Left renal cortex interstitium (tissue), 4 donors: ENCODE measurements at places on chromosomes 1 and 21. TPM values are rescaled to one million over a fixed set of nuclear protein-coding genes. Genes with fewer than 3 reads are reported as not detected.
A peak's percentile ranks its signal among the peaks of the same experiment; 100 is the strongest.

Gene DLGAP3
- 1.7 TPM for polyA plus RNA-seq

Gene NPR1
- 74.5 TPM for polyA plus RNA-seq

Gene ADAM30
- not detected for polyA plus RNA-seq

Gene SPRR5
- not detected for polyA plus RNA-seq

Gene KLF17
- 0.03 TPM for polyA plus RNA-seq

Gene C21orf58
- 11.7 TPM for polyA plus RNA-seq

Gene LRRC38
- polyA plus RNA-seq, result 0.25 TPM

Gene SCAF4
- 44.3 TPM for polyA plus RNA-seq

Gene FAM72D
- polyA plus RNA-seq, result 2.0 TPM

Gene LCA5L
- polyA plus RNA-seq, result 6.3 TPM

Gene H3-3A
- polyA plus RNA-seq, result 1,203 TPM

Gene C1QB
- polyA plus RNA-seq, result 5.4 TPM

Gene TMEM52
- polyA plus RNA-seq, result 1.5 TPM

Gene CFAP74
- polyA plus RNA-seq, result 0.57 TPM

Gene TCHH
- 0.07 TPM for polyA plus RNA-seq

- DNase-seq, result no peak
Measured at GRCh38 chr1:160789702-160790611, 6.0 kb upstream of the LY9 start.

GRCh38 chr1:26353976-26354820, at the start of gene CRYBG2:
CRYBG2 (minus strand) TSS chr1:26354130; CDS start chr1:26346657, 7,473 bp downstream.
- DNase-seq, result no peak

DNA sequence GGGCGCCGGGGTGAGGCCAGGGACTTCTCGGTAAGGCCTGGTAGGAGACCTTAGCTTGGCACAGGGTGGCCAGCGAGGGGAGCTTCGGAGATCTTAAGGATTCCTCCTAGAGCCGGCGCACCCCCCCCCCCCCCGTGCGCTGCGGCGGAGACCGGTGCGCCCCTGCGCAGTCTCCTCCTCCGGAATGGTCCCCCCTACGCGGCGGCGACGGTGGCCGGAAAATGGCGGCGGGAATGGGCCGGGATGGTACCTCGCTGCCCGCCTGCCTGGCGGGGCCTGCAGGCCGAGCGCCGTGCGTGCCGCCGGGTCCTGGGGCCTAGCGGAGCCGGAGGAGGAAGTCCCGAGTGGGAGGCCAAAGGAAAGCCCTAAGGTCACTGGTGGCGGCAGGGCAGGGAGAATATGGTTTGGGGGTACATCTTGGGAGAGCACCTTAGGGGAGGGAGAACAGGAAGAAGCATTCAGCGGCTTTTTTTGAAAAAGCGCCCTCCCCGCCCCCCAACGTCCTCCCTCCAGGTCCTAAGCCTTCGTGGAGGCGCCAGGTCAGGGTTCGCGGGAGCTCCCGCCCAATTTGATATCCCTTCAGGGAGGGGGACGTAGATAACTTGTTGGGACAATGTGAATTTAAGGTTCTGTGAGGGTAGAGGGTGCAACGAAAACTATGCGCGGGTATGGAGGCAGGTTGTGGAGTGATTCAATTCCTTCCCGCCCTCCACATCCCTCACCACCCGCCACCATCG, 429 bp downstream of the SRRM1 start:
- DNase-seq, result no peak

GRCh38 chr21:31862078-31862477, 10.7 kb upstream of the HUNK start:
- no peak for DNase-seq

DNA sequence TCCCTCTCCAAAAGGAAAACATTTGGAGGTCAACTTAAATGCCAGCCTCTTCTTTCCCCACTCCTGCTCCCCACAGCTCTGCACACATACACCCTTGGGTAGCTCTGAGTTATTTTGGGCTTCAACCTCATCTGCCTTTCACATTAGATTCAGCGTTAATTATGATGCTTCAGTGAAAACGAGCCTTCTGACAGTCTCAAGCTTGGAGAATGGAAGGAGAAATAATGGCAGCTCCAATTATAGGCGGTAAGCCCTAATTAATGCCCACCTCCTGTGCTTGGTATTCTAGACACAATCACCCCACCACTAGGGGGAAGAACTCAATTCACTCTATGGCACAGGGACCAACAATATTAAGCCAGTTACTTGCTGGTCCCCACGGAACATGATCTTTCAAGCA, 397.9 kb downstream of the BRINP2 start:
- no peak for DNase-seq

DNA sequence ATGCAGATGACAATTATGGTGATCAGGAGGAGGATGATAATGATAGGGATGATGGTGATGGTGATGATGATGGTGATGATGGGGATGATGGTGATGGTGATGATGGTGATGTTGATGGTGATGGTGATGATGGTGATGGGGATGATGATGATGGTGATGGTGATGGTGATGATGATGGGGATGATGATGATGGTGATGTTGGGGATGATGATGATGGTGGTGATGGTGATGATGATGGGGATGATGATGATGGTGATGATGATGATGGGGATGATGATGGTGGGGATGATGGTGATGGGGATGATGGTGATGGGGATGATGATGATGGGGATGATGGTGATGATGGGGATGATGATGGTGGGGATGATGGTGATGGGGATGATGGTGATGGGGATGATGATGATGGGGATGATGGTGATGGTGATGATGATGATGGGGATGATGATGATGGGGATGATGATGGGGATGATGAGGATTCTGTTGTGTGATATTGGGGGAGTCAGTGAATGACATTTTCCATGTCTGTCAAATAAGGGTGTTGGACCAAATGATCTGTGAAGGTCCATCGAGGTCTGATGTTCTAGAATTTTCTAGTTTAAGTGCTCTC, 65.6 kb upstream of the RPL11 start:
- DNase-seq, result no peak

DNA sequence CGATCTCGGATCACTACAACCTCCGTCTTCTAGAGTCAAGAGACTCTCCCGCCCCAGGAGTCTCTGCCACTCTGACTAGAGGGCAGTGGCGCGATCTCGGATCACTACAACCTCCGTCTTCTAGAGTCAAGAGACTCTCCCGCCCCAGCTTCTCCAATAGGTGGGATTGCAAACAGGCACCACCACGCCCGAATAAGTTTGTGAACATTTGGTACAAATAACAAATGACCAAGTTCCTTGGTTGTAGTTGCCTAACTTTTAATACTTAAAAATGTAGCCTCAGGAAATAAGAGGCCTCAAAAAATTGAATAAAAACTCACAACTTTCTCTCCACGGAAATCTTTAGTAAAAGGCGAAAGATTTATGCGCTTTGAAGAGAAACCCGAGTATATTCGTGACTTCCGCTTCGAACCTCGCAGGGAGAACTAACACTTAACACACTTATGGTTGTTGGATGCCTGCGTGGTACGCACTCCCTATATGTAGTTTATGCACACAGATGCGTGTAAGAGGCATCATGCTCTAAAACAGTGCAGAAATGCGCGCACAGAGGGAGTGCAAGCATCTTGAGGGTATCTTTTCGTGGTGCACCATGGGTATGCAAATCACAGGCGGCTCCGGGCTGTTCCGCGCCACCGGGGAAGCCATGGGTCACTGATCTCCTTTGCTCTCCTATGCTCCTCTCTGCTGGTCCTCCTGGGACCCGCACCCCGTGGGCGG, 11.4 kb downstream of the BTBD19 start:
- DNase-seq, result no peak

DNA sequence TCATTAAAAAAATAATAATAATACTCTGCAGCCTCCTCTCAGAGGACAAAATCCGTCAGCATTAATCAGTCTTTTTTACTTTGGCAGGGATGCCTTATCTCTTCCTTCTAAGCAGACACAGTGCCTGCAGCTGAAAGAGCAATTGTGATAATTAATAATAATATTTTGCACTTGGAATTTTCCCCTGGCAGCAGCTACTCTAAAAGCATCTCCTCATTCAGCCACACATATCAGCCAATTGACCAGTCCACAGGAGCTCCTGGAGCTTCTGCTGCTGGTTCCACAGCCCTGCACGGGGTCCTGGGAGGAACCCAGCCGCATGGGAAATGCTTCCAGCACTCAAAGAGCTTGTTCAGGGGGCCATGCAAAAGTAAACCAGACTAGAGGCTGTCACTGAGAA, 31.0 kb upstream of the VWA5B1 start:
- no peak for DNase-seq

- no peak for DNase-seq
Measured at GRCh38 chr1:182629499-182630096, 25.4 kb upstream of the RGS16 start.

GRCh38 chr1:77430966-77431690, 149.3 kb downstream of the AK5 start:
- DNase-seq, result no peak

DNA sequence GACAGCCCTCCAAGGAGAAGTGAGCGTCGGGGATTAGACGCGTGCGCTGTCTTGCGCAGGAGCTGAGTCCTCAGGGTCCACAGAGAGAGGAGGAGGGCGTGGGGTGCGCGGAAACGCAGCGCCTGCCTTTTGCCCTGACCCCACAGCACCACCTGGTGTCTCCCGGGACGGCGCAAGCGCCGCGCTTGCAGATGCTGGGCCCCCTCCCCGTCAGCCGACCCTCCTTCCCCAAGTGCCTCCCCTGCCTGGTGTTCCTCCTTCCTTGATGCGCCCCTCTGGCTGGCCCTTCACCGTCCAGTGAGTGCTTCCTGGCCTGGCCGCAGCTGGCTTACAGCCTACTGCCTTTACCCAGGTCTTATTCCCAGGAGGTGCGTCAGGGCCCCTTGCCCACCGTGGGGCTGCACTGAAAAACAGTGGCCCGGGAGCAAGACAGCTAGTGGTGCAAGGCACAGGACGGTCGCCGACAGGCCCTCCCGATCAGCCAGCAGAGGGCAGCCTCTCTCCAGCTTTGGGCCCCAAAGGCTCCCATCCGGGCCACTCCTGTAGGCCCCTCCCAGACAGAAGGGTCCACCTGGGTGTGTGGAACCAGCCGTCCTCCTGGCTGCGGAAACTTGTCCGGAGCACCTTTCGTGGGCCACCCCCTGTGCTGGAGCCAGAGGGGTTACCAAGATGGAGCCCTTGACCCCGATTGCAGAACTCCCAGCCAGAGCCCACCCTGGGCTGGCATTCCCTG, 12.9 kb upstream of the PHLDA3 start:
- peak; percentile 72 for DNase-seq

- DNase-seq, result no peak
Measured at GRCh38 chr1:118928739-118929554, 59.2 kb downstream of the TBX15 start.

DNA sequence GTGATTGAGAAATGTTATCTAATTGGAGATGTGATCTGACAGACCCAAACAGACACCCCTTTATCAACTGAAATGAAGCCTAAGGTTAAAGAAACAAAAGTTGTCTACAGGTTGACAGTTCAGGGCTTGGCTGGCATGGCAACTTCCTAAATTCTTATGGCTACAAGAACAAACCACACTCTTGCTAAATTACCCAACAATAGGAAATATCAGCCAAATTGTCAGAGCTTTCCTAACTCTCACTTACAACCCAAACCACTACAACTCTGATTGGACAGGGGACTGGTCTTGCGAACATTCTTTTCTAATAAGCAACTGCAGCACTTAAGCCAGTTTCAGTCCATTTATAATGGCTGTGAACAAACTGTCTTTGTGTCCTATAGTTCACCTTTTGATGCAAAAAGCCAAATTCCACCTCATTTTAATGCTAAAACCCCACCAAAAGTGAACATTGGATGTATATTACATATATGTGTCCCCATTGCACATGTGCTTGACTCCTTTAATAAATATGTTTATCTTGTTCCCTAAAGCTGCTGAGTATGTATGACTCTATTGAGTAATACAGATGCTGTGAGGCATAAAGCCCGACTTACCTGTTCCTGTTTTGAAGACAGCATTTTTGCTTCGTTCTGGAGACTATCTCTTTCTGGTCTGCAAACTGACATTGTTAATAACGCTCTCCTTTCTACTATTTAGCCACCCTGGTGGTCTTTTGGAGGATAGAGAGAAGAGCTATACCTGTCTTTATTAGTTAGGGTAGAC, 101.3 kb upstream of the HMCN1 start:
- no peak for DNase-seq

- DNase-seq, result no peak
Measured at GRCh38 chr1:29670752-29671151, 434.4 kb downstream of the PTPRU start.

DNA sequence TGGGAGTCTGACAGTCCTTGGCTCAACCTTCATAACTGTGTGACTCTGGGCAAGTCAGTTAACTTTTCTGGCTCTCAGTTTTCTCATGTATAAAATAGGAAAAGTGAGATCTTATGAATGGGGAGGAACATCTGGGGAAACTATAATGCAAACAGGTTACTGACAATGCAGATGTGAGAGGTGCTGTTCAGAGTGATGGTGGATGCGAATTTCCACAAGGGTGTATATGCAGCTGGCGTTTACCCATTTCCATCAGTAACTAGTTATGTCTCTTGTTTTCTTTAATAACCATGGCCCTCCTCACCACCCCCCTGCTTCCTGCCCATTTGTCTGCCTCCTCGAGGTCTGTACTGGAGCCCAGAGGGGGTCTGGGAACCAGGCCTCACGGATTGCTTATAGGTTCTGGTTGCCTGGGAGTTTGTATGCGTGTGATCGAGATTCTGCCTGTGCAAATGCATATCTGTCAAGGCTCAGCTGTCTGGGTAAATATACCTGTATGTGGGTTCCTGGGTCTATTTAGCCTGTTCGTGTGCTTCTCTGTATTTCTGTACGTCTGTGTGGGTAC, 44.4 kb downstream of the AHDC1 start:
- DNase-seq, result no peak

DNA sequence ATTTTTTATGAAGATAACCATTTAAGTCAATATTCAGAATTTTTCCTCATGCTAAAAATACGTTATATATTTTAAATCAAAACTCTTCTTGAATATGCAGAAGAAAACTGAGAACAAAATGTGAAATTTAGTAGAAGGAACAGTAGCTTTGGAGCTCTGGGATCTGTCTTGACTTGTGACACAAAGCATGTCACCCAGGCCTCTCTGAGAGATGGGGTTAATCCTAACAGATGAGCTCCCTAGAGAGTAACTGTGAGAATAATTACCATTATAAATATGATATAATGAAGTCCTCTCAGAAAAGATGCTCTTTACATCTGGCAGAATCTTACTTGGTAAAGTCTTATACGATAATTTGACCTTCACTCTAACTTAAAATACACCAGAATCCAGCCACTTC, 272.0 kb downstream of the PTPRC start:
- no peak for DNase-seq

GRCh38 chr1:174637487-174637886, 189.7 kb downstream of the GPR52 start:
- no peak for DNase-seq

DNA sequence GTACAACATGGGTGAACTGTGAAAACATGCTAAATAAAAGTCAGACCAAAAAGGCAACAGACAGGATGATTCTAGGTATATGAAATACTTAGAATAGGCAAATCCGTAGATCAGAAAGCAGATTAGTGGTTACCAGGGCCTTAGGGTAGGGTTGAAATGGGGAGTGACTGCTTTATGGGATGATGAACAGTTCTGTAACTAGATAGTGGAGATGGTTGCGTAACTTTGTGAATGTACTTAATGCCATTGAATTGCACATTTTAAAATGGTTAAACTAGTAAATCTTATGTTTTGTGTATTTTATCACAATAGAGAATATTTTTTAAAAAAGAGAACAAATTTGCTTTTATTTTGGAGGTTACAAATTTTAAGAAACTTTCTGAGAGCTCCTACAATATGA, 17.4 kb downstream of the ZNF326 start:
- DNase-seq, result no peak

GRCh38 chr1:234724516-234725176, 114.7 kb upstream of the IRF2BP2 start:
- DNase-seq, result no peak

- DNase-seq, result no peak
Measured at GRCh38 chr1:67061266-67061665, 7.3 kb upstream of the SLC35D1 start.
